Natural killer cell treated with Interleukin-12 subunit alpha and Interleukin-12 subunit beta and Interleukin-15 and Interleukin-18, amount 100 ng/mL, for 72 hours (primary cell): ENCODE measurements at places on chromosomes 3 and 15.
A peak's percentile ranks its signal among the peaks of the same experiment; 100 is the strongest.

DNA sequence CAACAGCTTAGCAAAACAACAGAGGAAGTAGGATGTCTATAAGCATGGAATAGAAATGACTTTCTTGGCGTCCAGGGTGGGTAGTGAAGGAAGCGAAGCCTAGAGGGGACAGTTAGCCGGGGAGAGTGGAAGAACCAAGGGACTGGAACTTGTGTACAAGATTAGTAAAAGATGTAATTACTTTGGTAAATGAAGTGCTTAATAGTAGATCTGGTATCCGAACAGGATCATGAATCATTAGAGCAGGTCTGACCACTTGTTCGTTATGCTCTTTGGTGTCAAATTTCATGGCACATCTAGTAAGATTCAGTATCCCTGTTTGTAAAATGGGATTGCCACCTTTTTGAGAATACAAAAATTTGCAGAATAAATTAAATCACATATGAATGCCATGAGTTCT is 112.5 kb upstream of the MLF1 start:
- DNase-seq = no peak

DNA sequence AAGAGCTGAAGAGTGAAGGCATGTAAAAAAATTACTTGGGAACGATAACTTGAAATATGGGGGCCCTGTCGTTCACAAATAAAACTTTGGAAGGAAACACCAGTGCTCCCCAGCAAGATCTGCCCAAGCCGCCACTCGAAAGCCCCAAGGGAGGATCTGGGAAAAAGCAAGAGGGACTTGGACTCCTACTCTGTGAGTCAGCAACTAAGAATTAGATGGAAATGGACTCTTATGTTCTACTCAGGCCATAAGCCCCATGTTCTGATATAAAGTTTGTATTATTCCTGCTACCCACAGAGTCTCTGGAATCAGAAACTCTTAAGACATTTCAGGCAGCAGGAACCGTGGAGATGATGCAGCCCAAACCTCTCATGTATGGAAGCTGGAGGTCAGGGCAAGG is 75.7 kb downstream of the ITGB5 start:
- DNase-seq = no peak

GRCh38 chr3:188439080-188439479 is 285.1 kb downstream of the LPP start:
- DNase-seq = peak; percentile 77

DNA sequence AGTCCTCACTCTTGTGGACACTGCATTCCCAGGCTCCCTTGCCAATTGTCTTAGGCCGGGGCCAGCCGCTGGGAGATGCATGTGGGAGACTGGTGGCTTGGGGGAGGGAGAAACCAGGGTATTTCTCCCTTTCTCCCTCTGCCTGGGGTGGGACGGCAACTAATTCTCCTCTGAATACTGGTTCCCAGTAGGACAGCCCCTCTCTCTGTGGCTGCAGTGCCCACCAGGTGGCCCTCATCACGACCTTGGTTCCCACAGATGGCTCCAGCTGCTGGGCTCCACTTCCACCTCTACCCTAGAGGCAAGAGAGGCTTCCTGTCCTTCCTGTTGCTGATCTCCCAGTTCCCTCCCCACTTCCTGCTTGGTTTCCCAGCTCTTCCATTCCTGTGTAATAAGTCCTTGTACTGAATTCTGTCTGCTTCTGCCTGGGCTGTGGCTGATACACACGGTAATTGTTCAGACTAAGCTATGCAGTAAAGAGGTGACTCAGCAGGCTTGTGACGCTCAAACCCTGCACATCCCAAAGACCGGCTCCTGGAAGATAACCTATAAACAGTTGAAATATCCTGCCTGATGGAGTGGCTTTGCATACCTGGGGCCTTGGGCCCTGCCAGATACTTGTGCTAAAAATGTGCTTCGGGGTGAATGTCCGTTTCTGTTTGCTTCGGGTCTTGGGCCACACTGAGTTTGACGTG is 20.4 kb upstream of the COPG1 start:
- DNase-seq = no peak

DNA sequence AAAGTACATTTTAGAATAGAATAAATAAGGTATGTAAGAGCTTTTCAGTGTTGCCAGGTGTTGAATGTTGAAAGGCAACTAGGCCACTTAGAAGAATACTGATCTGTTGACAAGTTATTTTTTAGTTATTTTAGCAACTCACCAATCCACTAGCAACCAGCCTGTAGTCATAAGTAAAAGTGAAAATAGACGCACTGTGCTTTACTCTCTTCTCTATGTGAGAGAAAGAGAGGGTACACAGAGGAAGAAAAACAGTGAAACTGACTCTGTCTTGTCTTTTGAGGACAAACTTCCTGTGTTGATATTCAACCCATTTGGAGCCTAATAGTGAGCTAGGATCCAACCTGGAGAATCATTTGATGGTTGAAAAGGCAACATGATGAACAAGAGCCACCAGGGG is 327.1 kb upstream of the GOLIM4 start:
- no peak for DNase-seq

- DNase-seq = no peak
Measured at GRCh38 chr3:38129058-38129457, 7.9 kb downstream of the ACAA1 start.

DNA sequence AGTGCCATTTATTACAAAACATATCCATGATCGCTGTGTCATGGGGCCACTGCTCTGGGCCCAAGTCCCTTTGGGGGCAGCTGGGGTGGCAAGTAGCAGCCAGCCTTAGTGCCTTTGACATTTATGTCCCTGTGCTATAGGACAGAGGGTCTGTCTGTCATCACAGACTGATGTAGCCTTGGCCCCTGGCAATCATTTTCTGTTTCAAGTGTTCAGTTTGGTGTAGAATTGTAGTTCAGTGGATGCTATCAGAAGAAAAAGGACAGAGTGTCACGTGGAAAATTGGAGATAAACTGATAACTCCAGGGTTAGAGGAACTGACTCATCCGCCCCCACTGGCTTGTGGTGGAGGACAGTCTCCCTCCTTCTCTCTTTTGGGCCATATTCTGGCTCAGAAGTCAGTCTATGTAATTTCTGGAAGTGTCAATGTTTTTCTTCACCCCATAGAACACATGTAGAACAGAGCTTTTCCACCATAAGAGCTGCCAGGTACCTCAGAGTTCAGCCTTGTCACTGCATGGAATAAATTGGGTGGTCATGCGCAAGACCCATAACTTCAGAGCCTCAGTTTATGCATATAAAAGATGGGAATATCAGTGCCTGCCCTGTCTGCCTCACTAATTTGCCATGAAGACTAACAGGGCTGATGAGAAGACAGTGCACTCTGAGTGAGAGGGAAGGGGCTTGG is 4.5 kb upstream of the MRPS22 start:
- DNase-seq = no peak

- no peak for DNase-seq
Measured at GRCh38 chr3:190119461-190120268, 1.0 kb downstream of the P3H2 start.

GRCh38 chr15:81484086-81484955 is 110.3 kb upstream of the TMC3 start:
- DNase-seq = no peak

GRCh38 chr3:57559526-57559925 is 3.5 kb downstream of the PDE12 start:
- DNase-seq = no peak

DNA sequence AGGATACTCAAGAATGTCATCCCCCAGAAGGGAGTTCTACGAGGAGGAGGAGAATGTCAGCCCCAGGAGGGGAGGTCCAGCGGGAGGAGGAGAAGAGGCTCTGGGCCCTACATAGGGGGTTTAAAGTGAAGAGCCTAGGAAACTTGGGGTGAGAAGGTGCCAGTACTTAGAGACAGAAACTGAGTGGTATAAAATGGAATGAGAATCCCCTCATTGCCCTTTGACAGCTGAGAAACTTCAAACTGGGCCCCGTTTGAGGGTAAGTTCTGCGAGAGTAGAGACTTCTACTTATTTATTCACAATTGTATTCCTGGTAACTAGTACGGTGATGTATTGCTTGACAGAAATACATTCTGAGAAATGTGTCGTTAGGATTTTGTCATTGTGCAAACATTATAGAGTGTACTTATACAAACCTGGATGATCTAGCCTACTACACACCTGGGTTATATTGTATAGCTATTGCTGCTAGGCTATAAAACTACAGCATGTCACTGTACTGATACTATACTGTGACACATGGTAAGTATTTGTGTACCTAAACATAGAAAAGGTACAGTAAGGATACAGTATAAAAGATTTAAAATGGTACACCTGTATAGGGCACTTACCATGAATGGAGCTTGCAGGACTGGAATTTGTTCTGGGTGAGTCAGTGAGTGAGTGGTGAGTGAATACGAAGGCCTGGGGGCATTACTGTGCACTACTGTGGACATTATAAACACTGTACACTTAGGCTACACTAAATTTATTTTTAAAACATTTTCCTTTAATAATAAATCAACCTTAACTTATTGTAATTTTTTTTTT is 62.0 kb downstream of the TSC22D2 start:
- DNase-seq = no peak

GRCh38 chr3:107543666-107544065 is 20.9 kb downstream of the BBX start:
- no peak for DNase-seq

DNA sequence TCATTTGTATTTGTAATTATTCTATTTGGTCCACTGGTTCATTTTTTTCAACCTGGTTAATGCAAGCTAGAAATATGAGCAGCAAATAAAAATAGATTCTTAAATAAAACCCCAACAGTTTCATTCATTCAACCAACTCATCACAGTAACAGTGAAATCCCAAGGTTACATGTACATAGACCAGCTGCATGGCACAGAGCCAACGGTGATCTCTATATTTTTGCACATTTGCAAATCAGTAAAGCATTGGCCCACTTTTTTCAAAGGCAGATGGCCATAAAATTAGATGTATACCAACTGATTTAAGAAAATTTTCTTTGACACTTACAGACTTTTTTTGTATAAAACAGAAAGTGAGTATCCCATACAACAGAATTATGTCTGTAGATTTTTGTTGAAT is 49.3 kb downstream of the STRIT1 start:
- no peak for DNase-seq

DNA sequence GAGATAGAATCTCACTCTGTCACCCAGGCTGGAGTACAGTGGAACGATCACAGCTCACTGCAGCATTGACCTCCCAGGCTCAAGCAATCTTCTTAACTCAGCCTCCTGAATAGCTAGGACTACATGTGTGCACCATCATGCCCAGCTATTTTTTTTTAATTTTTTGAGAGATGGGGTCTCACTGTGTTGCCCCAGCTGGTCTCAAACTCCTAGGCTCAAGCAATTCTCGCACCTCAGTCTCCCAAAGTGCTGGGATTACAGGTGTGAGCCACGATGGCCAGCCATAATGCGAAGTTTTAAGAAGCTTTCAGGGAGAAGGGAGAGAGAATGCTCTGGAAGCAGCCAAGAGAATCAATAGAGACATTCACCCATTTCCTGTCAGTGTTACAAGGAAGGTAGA is 42.7 kb downstream of the PRKAR2A start:
- DNase-seq = no peak

DNA sequence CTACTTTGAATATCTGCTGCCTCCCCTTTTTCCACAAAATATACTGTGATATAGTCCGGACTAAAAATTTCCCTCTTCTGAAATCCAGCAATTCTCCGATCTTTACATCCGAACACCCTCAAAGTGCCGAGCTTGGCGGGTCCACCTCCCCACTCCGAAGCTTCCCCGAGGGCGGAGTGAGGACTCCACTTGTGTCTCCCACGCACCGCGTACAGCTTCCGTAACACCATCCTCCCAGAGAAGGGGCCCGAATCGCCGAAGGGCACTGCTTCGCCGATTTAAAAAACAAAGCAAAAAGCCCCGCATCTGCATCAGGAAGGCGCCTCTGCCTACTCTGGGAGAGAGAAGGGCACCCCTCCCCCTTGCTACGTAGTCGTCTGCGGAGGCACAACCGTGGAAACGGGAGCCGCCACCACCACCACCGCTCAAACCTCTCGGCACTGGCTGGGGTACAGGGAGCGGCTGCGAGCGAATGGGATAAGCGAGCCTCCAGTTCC is 551 bp downstream of the NCBP2 start:
- peak; percentile 72 for DNase-seq

DNA sequence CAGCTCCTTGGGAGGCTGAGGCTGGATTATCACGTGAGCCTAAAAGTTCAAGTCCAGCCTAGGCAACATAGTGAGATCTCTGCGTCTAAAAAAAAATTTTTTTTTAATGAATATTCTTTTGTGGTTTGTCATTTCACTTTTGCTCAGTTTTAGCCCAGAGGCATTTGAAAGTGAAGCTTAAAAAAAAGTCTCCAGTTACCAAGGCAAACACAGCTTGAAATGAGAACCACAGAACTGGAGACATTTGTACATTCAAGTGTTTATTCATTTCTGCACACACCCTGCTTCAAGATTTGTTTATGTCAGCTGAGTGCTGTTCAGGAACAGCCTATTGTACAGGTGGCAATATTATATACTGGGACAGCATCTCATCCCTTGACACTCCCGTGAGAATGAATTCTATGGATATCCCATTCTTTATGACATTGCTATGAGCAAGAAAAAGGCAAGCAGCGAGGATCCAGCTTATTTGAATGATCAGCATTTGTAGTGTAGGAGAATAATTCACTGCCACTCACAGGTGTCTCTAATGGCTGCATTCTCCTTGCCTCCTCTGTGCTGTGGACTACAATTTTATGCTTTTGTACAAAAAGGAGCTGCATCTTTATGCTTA is 444.8 kb upstream of the GRM7 start:
- DNase-seq = no peak

- no peak for DNase-seq
Measured at GRCh38 chr15:99121207-99121606, 16.3 kb downstream of the SYNM start.

DNA sequence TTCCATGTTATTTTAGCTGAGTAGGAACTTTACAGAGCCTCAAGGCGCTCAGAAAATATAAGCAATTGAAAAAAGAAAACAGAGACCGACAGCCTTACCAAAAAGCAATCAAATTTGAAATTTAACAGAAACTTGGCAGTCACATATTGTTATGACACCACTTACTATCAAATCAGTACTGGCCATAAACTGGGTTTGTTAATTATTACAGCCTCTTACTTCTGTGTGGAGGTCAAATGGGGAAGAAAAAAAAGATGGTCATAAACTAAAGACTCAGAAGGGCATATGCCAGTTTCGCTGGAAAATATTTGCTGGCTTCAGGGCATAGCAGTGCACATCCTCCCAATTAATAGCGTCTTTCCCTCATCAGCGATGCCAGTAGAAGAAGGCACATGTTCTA is 45.5 kb upstream of the SUCLG2 start:
- no peak for DNase-seq
